Activated T-cell treated with anti-CD3 and anti-CD28 coated beads, Interleukin-2, amount 50 U/mL, for 72 hours (primary cell): ENCODE measurements at places on chromosomes 3 and 15.

- no peak for DNase-seq
- H3K27ac ChIP-seq, result no peak overlapping the region
- no peaks in the 10 kb centered on the region for H3K4me1 ChIP-seq
- H3K4me3 ChIP-seq, result no peak overlapping the region
- no peaks in the 10 kb centered on the region for H3K36me3 ChIP-seq
These were observed 136.7 kb downstream of the PLOD2 start for GRCh38 chr3:146024260-146024659.

- peaks cover 3% of the 10 kb centered on the region for H3K36me3 ChIP-seq
- H3K4me1 ChIP-seq, result peaks cover 37% of the 10 kb centered on the region
- no peak overlapping the region for H3K4me3 ChIP-seq
- peaks cover 22% of the 10 kb centered on the region for H3K27me3 ChIP-seq
- no peak overlapping the region for H3K27ac ChIP-seq
These were observed 2.8 kb downstream of the DNASE1L3 start for GRCh38 chr3:58207954-58208353.

DNA sequence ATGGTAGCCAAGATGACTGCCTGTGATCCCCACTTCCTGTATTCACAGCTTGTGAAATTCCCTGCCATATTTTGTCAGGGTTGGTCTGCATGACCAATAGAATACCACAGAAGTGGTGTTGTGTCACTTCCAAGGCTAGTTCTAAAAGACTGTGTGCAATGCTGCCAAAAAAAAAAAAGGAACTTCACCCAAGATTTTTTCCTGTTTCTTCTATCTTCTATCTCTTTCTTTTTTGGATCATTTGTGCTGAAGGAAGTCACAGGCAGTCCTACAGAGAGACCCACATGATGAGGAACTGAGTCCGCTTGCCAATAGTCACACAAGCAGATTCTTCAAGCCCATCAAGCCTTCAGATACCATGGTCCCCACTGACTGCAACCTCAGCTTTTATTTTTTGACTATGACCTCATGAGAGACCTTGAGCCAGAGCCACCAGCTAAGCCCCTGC is 18.1 kb upstream of the RAF1 start:
- H3K27me3 ChIP-seq, result no peaks in the 10 kb centered on the region
- peaks cover 15% of the 10 kb centered on the region for H3K4me1 ChIP-seq
- H3K27ac ChIP-seq, result no peak overlapping the region
- no peaks in the 10 kb centered on the region for H3K36me3 ChIP-seq
- DNase-seq, result no peak
- no peak overlapping the region for H3K4me3 ChIP-seq

- H3K27ac ChIP-seq, result no peak overlapping the region
- DNase-seq, result no peak
- H3K27me3 ChIP-seq, result peaks cover 9% of the 10 kb centered on the region
- H3K4me1 ChIP-seq, result no peaks in the 10 kb centered on the region
- no peak overlapping the region for H3K4me3 ChIP-seq
These were observed 204.7 kb upstream of the MCTP2 start for GRCh38 chr15:94026458-94027304.

DNA sequence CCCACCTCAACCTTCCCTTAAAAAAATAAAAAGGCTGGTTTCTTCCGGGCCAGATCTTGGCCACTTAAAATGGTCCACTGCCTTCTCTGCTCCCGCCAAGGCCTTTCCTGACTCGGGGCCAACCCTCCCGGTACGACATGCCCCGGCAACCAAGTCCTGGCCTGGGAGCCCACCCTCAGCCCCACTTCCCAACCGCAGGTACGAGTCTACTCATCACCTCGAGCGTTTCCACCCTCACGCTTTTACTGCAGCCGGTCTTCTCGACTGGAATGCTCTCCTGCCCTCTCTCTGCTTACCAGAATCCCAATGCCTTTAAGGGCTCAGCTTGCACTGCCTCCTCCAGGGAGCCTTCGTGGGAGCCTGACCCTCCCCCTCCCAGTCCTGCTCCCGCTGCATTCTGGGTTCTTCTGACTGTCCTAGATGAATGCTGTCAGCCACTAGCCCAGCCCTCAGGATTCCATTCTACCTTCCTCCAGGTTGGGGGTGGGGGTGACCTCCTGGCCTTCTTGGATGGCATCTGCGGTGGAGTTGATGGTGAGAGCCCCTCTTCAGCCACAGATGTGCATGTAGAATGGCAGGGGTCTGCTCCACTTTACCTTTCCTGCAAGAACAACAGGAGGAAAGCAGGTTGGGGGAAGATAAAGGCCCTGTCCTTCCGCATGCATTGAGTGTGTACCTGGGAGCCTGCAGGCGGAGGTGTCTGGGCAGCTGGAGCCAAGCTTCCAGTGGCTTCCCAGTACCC is 1.1 kb upstream of the CSRNP1 start:
- H3K4me3 ChIP-seq, result peak overlapping the region; percentile 79
- H3K27me3 ChIP-seq, result no peaks in the 10 kb centered on the region
- peaks cover 21% of the 10 kb centered on the region for H3K36me3 ChIP-seq
- H3K4me1 ChIP-seq, result peaks cover 53% of the 10 kb centered on the region
- DNase-seq, result no peak
- peak overlapping the region; percentile 89 for H3K27ac ChIP-seq

DNA sequence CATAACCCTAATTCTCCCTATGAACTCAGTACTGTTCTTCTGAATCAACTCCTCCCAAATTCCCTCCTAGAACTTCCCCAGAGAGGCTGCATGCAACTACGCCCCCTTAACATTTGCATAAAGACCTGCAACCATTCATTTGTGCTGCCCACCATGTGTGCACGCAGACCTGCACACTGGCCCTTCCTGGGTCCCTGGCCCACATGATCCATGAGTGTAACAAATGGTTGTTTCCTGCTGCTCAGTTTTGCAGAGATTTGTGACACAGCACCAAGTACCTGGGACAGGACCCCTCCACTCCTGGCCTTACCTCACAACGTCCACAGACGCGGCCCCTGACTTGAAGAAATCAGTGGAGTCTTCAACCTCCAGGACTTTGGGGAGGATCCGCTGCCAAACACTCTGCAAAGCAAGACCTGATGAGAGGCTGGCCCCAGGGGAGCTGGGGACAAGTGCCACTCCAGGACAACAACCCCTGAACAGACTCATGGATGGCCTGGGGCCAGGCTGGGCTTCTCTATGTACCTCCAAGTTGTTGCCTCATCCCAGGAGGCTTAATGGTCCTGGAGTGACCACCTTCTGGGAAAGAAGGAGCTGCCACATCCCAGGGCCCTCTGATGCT is 33.8 kb downstream of the ALDH1L1 start:
- H3K27me3 ChIP-seq, result peaks cover 17% of the 10 kb centered on the region
- no peak overlapping the region for H3K4me3 ChIP-seq
- H3K27ac ChIP-seq, result no peak overlapping the region
- DNase-seq, result no peak

GRCh38 chr3:143410259-143410658 is 290.7 kb downstream of the CHST2 start:
- no peaks in the 10 kb centered on the region for H3K27me3 ChIP-seq
- no peak overlapping the region for H3K4me3 ChIP-seq
- no peaks in the 10 kb centered on the region for H3K36me3 ChIP-seq
- H3K27ac ChIP-seq, result no peak overlapping the region
- no peak for DNase-seq

GRCh38 chr15:68653801-68654200 is 75.0 kb downstream of the CORO2B start:
- H3K4me3 ChIP-seq, result no peak overlapping the region
- no peaks in the 10 kb centered on the region for H3K36me3 ChIP-seq
- H3K27me3 ChIP-seq, result peaks cover 6% of the 10 kb centered on the region
- DNase-seq, result no peak

DNA sequence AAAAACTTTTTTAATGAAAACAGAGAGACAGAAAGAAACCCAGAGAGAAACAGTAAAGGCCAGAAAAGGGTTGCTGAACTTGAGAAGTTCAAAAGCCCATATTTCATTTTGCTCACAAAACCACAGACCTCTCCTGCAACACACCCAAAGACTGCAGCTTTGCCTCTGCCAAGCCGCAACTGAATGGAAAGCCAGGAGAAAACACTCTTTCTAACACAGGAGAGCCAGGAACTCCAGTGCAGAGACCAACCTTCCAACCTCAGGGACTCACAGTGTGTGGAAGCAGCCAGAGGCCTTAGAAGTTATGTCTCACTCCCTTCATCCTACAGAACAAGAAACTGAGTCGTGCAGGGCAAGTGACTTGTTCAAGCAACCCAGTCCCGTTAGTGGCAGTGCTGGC is 163.1 kb upstream of the HES1 start:
- H3K4me3 ChIP-seq, result no peak overlapping the region
- H3K27ac ChIP-seq, result no peak overlapping the region
- DNase-seq, result no peak
- H3K27me3 ChIP-seq, result peaks cover 51% of the 10 kb centered on the region
- no peaks in the 10 kb centered on the region for H3K36me3 ChIP-seq

DNA sequence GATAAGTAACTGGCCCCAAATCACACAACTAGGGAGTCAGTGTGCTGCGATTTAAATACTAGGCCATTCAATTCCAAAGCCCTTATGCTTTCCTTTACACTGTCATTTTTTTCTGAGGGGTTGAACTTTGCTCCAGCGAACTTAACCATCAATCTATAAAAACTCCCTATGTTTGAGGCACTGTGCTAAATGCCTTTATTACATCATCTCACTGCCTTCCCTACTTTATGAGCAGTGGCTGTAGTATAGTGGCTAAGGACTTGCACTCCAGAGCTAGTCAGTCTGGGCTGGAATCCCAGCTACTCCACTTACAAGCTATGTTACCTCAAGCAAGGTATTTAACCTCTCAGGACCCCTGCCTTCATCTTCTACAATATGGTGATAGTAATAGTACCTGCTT is 26.9 kb upstream of the WDR72 start:
- H3K27me3 ChIP-seq, result no peaks in the 10 kb centered on the region
- no peaks in the 10 kb centered on the region for H3K4me1 ChIP-seq
- no peaks in the 10 kb centered on the region for H3K36me3 ChIP-seq
- no peak for DNase-seq
- H3K4me3 ChIP-seq, result no peak overlapping the region
- H3K27ac ChIP-seq, result no peak overlapping the region

DNA sequence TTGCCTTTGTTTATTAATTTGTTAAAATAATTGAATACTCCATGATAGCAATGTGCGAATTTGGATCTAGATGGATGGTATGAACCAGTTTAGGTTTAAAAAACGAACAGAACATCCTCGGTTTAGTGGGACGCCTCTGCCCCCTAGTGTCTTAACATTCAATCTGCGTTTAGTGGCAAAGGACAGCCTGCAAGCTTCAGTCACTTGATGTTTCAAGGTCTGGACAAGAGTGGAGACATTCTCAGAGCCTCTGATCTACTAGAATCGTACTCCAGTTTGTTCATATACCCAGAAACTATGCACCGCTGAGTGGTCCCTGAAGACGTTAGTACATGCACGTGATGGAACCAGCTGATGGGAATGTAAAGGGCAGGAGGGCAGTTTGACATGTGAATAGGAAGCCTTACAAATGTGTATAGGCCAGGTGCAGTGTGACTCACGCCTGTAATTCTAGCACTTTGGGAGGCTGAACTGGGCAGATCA is 17.8 kb upstream of the ATP13A4 start:
- H3K36me3 ChIP-seq, result no peaks in the 10 kb centered on the region
- no peaks in the 10 kb centered on the region for H3K27me3 ChIP-seq
- no peak overlapping the region for H3K27ac ChIP-seq
- no peak overlapping the region for H3K4me3 ChIP-seq
